ENCODE measurements at places on chromosomes 1 and 21.

GRCh38 chr1:32716312-32717148 is 14.0 kb upstream of the SYNC start:
- no peak for DNase-seq

DNA sequence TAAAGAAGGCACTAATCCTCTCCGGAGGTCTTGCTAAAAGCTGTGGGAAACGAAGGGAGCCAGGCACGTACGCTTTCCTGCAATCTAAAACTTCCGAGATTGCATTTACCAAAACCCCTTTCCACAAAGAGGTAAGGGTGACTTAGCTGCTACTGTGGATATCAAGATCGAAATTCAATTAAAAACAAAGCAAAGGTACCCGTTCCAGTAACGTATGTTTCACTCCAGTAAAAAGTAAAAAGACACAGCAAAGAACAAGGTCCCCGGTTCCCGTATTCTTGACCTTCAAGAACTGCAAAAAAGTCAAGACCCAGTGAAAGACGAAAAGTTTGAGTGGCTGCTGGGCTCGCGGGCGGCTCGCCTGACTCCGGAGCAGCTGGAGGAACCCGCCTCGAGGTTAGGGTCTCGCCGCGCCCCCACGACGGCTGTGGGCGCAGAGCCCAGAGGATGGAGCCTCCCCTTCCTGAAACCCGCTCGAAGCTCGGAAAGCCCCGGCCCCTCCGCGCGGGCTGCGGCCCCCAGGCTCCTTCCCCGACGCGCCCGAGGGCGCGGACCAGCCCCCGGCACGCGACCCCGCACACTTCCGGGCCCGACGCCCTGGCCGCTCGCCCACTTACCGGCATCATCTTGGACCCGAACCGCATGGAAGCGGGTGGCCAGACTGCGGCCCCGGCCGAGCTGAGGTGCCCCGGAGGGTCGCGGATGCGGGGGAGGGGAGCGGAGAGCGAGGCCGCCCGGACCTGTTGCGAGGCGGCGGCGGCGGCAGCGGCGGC is 524 bp downstream of the TP53BP2 start:
- DNase-seq, result peak; percentile 34

- DNase-seq, result no peak
These were observed 405.7 kb upstream of the POU3F1 start for GRCh38 chr1:38452246-38452645.

DNA sequence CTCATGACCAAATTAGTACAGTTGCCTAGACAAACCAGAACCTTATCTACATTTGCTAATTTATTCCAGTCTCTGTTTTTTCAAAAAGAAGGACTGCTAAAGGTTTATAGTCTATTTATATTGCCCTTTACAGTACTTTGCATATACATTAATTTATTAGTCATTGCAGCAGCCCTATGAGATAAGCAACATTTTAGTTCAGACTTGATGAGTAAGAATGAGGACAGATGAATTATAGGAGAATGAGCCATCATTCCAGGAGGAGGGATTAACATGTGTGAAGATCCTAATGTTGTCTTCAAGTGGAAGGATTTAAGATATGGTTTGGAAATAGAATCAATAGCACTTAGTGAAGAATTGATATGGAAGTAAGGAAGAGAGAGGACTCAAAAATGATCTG is 152.4 kb downstream of the KCTD3 start:
- no peak for DNase-seq

DNA sequence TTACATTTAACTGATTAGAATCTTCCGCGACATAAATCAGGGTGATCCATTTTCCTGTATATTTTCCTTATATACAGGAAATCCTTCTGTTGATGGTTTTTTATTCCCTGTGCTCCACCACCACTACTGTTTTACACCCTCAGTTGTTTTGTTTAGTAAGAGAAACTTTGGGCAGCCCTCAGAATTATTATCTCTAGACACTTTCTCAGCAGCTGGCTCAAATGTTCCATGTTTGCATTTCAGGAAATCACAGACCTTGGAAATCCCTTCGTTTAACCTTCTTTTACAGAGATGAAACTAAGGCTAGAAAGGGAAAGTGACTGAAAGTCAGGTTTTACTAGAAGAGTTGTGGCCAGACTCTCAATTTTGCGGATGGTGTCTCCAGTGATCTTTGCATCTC is 15.2 kb downstream of the ZNF697 start:
- DNase-seq, result no peak

GRCh38 chr1:3898475-3898735 is 1.7 kb downstream of the C1orf174 start:
- DNase-seq, result no peak

- DNase-seq, result no peak
These were observed 139.1 kb upstream of the PTGFR start for GRCh38 chr1:78351551-78352216.

DNA sequence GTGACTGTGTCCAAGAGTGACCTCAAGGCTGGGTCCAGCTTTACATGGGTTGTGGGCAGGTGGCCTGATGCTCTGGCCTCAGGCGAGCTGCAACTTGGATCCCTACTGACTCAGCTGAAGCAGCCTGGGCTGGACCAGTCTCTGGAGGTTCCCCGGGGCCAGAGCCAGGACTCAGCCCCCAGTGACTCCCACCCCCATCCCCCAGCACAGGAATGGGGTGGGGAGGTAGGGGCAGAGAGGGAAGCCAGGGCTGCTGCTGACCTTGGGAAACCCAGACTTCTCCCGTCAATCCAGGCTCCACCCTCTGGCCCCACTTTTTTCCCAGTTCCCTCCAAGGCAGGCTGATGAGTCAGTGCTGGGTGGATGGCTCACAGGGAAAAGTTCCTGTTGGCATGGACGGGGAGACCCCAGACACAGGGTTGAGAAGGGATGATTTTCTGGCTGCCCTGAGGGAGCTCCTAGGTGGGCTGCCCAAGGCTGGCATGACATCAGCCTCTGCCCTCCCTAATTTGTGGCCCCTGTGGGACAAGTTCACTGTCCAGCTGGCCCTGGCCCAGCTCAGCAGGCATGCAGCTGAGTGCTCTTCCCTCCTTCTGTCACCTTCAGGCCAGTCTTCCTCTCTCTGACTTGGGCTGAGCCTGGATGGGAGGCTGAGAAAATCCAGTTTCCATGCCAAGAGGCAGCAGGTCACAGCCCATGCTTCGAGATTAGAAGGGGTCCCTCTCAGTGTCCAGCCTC is 2.2 kb downstream of the ZC3H12A start:
- no peak for DNase-seq

- no peak for DNase-seq
These were observed 51.4 kb downstream of the LEPR start for GRCh38 chr1:65471861-65472332.

DNA sequence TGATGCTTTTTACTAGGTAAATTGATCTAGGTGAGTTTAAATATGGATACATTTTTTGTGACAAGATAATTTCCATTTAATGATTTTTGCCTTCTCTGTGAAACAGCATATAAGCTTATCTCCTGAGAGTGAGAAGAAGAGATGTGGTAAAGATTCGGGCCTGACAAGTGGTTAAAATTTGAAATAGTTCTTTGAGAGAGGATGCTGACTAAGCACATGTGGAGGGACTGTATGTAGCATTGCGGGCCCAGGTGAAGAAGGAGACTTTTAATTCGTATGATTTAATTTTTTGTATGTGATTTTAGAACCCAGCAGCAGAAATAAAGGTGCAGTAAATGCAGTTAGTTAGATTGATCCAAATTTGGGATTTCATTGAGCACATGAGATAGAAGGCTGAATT is 51.9 kb downstream of the RPRD2 start:
- no peak for DNase-seq

DNA sequence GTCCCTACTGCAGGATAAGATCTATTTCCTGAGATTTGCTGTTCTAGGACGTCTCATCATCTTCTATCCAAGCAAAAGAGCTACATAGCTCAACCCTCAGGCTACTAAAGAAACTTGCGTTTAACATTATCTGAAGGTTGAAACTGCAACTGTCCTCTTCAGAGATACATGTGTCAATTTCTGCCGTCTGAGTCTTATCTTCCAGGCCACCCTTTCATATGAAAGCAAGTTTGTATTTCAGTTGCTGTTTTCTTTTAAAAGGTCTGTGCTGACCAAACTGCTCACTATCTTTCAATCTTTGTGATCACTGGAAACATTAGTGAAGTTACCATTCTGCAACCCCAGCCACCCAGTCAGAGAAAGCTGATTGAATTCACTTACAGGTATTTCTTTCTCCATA is 108.6 kb upstream of the RAB3GAP2 start:
- DNase-seq, result no peak

DNA sequence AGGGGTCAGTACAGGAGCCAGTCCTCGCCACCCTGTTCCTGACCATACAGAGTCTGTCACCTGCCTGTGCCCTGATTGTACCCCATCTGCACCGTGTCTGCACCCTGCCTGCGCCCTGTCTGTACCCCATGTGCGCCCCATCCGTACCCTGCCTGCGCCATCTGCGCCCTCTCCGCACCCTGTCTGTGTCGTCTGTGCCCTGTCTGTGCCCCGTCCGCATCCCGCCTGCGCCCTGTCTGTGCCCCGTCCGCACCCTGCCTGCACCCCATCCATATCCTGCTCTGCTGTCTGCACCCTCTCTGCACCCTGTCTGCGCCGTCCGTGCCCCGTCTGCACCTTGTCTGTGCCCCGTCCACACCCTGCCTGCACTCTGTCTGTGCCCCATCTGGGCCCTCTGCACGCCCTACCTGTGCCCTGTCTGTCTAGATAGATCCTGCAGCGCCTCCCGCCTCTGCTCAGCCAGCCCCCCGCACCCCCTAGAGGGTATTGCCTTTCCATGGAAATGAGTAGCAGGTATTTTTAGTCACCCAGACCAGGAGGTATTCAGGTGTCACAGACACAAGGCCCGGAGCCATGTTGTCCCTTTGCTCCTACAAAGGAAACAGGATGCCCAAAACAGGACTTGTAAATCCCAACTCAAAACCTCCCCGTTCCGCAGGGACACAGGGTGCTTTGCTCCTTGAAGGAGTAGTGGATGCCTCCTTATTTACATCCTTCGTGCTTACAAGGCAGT is 7.7 kb upstream of the NPHP4 start:
- DNase-seq, result no peak

- DNase-seq, result no peak
These were observed 229.5 kb downstream of the TRABD2B start for GRCh38 chr1:47767741-47768100.

GRCh38 chr21:36663033-36663855 is 35.7 kb upstream of the SIM2 start:
- DNase-seq, result no peak

GRCh38 chr1:184072376-184072775 is 20.8 kb downstream of the TSEN15 start:
- DNase-seq, result no peak

DNA sequence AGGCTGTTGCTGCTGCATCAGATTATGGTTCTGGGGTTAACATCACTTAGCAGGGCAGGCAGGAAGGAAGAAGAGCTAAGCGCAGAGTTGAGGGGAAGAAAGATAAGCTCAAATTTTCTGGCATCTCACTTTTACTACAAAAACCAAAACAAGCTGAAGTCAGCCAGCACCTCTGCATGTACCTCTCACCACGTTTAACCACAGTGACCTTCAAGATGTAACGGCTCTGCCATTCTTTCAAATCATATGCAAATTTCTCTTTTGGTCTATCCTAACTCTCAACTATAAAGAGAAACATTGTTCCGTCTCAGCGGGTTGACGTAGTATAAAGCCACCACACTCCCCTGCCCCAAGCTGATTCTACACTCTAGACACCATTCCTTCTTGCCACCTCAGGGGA is 154.4 kb downstream of the OMA1 start:
- DNase-seq, result no peak
